ENCODE measurements at places on chromosomes 2 and 18.

- no peak for DNase-seq
Measured at GRCh38 chr2:133414486-133415209, 153.6 kb downstream of the NCKAP5 start.

DNA sequence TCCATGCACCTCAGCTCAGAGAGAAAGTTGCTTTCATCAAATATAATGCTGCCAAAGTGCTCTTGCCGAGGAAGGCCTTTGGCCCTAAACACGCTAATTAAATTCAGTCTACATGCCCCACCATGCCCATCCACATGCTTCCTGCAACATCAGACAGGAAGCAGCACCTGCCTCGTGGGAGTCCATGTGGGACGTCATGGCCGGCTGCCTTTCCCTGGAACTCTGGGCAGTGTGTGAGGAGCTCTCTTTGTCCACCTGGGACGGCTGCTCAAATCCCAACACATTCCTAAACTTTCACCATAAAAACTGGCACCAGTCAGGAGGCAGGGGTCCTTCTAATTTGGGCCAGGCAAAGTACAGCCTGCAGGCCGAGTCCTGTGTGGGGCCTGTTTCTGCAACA is 23.1 kb downstream of the FAM178B start:
- DNase-seq, result no peak

- no peak for DNase-seq
Measured at GRCh38 chr2:70270323-70270722, 12.4 kb downstream of the PCYOX1 start.

- no peak for DNase-seq
Measured at GRCh38 chr2:186558512-186559276, 31.2 kb upstream of the ITGAV start.

GRCh38 chr18:34809451-34810072 is 99.5 kb downstream of the DTNA start:
- no peak for DNase-seq

DNA sequence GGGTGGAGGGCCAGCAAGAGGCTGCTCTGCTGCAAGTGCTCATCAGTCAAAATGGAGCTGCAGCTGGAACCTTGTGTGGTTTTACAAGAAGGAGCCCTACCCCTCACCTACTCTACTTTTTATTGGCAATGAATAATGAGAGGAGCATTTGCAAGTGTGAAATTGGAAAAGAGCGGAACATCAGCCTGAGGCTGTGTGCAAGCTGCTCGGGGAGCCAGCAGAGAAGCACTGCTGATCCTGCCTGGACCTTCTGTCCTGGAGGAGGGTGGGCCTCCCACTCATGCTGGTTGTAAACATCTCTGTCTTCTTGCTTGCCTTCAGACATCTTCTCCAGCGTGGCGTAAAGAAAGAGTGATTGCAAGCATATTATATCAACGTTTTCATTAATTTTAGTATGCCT is 256.2 kb downstream of the DLGAP1 start:
- DNase-seq, result no peak

DNA sequence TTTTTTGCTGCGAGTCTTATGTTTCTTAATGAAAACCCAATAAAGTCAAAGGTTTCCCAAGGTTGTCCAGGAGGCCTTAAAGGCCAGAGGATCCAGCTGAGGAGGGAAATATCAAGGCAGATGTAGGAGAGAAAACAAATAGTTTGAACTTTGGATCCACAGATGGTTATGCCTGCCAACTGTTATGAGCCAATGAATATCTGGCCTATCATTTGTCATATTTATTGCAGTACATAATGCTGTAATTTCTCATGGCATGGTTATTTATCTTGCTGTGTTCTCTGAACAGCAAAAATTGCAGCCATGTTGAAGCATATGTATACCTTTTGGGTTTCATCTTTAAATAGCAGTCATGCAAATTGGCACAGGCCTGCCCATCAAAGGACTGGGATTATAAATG is 38.2 kb upstream of the CAVIN2 start:
- no peak for DNase-seq
